ENCODE measurements at places on chromosomes 3 and 15.

DNA sequence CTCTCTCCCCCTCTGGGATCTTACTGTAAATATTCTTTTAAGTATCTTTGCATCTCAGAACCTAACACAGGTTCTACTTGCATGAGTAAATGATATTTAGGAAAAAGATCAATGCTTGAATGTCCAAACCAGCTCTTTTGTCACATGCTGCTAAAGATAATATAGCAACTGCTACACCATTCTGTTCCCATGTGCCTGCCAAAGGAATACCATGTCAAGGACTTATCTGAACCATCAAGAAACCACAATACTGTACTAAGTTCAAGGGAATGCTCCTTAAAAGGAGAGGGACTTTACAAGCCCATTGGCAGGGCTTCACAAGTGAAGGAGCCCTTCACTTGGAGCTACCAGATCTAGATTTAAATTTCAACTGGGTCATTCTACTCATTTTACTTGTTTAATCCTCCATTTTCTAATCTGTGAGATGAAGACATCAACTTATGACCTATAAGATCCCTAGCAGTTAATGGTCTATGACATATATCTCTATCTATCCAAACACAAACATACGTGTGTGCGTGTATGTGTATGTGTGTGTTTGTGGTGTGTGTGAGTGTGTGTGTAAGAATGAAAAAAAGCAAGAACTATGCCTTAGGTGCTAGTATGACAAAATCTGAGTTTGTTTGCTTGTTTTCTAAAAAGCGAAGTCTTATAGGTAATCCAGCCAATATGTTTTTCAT, 13.0 kb upstream of the SEC62 start:
- DNase-seq: no peak

GRCh38 chr3:116067326-116067725, 378.0 kb downstream of the LSAMP start:
- no peak for DNase-seq

- DNase-seq: no peak
Measured at GRCh38 chr3:16447135-16447534, 66.4 kb downstream of the RFTN1 start.

DNA sequence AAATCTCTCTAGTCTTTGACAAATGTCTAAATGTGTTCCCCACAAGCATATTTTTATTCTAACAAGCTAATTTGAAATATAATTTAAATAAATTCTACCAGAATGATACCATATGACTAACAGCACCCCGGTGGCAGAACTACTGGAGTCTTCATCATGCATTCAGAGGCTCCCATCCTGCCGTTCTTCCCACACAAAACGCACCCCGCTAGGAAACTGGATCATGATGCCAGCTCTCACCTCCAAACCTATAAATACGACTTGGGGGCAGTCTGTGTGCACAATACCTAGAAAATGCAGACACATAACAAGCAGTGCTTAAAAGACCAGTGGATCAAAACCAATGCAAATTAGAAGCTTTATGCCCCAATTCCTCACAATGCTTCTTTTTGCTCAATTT, 8.5 kb downstream of the HOMER2 start:
- no peak for DNase-seq

GRCh38 chr3:27630885-27631284, 91.2 kb downstream of the EOMES start:
- no peak for DNase-seq

GRCh38 chr15:95018888-95019545, 787.7 kb downstream of the MCTP2 start:
- no peak for DNase-seq

DNA sequence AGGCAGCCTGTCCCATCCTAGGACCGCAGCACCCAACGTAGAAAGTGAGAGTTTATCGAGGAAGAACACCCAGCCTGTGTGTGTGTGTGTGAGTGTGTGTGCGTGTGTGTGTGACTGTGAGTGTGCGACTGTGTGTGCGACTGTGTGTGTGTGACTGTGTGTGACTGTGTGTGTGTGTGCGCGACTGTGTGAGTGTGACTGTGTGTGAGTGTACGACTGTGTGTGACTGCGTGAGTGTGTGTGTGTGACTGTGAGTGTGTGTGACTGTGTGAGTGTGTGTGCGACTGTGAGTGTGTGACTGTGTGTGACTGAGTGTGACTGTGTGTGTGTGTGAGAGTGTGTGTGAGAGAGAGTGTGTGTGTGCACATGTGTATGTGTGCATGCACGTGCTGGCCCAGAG, 15.1 kb upstream of the DLL4 start:
- no peak for DNase-seq

DNA sequence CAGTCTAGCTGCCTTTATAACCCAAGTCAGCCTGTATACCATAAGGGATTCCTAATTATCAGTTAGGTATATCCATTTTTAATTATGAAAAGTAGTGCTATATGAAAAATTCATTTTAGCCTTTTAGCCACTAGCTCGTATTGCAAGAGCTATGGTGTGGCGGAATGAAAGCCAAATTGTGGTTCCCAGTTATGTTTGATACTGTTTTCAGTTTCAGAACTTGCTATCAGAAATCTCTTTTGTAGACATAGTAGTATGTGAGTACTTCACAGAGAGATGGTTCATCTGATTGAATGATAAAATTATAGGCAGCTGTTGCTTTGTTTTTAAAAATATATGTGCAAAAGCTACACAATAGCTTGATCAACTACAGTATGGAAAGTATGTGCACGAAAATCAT, 134.6 kb downstream of the SLC25A26 start:
- DNase-seq: no peak

- DNase-seq: no peak
Measured at GRCh38 chr3:88117683-88118082, 32.1 kb upstream of the C3orf38 start.

DNA sequence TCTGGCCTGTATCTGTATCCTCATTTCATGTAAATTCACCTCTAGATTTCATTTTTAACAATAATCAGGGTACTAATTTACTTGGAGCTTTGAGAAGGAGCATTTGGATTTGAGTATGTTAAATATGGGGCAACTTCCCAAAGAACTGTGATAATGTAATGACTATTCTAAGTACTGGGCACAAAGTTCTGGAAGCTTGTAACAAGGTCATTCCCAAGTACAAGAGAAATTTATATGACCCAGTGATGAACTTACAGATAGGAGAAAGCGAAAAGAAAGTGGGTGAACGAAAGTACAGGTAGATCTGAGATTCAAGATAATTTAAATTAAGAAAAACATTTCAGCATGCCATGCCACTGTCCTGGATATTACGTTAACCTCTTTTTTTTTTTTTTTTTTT, 93.8 kb downstream of the MYO5A start:
- no peak for DNase-seq

GRCh38 chr3:16150285-16150684, 24.2 kb upstream of the GALNT15 start:
- no peak for DNase-seq

DNA sequence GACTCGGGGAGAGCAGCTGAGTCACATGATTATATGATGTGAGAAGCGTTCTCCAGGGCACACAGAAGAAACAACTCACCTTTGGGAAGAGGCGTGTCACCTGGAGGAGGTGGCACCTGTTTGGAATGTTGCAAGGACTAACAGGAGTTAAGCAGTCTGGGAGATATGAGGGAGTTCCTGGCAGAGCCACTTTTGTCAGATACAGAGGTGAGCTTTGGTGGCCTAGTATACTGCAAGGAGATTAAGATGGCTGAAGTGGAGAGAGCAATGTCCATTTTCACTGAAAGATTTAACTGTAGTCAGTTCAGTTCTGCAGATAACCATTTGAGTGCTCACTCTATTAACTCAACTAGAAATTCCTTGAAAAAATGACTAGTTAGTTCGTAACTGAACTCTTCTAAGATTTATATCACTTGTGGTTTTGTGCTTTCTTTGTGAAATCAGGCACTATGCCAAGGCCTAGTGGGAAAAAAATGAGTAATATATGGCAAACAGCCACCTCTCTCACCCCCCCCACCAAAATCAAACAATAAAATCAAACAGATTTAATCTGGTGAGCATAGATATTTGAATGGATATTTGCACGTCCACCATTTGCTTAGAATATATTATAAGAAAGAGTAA, 61.3 kb downstream of the CRYBG3 start:
- DNase-seq: no peak

DNA sequence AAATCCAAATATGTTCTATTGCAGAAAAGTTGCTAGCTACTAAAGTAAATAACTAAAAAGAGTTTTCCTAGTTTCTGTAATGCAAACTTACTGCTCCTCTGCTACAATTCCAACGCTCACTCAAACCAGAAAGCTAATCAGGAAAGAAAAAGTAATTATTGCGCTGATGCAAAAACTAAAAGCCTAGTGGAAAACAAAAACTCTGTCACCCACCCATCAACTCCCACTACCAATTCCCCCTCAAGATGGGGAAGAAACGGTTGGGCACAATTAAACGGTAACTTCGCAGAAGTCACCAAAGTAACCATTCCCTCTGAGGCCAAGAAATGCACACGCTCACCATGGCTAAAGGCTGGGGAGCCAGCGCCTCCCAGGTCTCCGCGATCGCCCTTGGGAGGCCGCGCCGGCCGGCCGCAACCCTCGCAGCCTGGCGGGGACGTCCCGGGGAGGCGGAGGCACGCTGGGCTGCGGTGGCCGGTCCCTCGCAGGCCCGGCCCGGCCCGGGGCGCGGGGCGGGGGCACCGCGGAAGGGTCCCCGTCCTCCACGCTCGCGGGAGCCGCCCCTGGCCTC, 684 bp downstream of the SLTM start:
- no peak for DNase-seq

DNA sequence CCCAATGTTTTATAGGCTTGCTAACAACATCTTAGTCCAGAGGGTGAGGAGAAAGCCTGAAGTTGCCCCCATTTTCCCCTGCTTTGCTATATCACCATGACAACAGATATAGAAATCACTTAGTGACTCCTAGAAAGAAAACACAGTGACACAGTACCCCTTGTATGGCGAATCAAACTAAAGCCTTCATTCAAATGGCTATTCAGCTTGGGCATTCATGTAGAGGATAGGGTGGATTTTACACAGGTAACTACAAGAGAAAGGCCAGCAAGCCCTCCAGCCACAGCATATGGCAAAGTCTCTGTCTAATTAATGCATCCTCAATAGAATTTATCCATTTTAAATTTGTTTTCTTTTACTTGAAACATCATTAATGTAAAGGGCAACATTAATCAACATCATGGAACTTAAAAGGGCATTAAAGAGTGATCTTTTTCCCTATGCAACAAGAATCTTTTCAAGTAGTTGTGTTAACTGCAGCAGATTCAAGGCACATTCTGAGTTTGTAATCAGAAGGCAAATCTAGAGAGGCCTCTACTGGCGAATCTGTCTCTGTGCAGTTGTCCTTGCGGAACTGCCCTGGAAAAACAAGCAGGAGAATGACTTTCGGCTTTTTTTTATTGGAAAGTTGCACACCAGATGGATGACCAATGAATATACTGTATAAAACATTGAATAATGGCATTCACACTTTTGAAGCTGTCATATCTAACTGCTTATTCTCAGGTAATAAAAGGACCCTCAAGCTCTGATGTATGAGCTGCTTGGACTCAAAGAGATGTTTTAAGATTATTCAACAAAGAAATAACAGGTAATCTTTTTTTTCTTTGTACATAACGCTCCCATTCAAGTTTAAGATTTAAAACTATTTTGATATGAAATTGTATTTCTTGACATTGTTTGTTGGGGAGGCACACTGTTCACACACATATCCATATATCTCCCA, 621.7 kb upstream of the AGTR1 start:
- DNase-seq: no peak

DNA sequence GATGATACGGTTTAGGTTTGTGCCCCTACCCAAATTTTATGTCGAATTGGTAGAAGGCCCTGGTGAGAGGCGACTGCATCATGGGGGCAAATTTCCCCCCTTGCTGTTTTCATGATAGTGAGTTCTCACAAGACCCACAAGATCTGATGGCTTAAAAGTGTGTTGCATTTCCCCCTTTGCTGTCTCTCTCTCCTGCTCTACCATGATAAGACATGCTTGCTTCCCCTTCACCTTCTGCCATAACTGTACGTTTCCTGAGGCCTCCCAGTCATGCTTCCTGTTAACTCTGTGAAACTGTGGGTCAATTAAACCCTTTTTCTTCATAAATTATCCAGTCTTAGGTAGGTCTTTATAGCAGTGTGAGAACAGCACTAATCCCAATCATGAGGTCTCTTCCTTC, 381.2 kb downstream of the RSL24D1 start:
- no peak for DNase-seq

DNA sequence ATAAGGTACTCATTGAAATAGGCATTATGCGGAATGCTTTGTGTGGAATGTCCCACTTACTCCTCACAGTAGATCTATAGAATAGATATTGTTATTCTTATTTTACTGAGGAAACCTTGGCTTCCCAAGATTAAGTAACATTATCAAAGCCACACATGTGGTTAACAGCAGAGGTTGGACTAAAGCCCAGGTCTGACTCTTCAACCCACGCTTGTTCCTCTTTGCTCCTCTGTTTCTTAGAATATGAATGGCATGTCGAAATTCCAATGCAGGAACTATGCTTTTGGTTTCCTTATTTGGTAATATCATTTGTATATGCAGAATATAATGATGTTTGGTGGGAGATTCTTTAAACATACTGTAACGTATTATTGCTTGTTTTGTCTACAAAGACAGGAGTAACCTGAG, 818.8 kb upstream of the LMCD1 start:
- DNase-seq: no peak

DNA sequence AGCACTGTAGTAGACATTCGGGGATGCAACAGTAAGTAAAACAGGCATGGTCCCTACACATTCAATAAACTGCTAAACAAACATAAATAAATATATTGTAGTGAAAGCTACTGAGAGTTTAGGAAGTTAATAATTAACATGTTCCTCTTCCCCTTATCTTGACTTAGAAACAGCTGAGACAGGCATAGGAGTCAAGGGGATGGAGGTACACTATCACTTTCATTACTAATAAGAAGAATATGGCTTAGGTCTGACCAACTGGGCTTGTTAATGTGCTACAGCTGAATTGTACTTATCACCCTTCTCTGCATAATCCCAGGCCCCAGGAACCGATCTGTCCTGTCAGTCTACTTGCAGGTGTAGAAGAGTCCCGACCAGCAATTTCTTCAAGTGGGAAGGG, 116.3 kb upstream of the DAZL start:
- no peak for DNase-seq

- DNase-seq: no peak
Measured at GRCh38 chr3:80238606-80239005, 470.8 kb upstream of the ROBO1 start.

GRCh38 chr3:61691466-61691865, 130.1 kb downstream of the PTPRG start:
- no peak for DNase-seq

- DNase-seq: peak; percentile 47
Measured at GRCh38 chr15:50247819-50248655, 17.5 kb downstream of the HDC start.

DNA sequence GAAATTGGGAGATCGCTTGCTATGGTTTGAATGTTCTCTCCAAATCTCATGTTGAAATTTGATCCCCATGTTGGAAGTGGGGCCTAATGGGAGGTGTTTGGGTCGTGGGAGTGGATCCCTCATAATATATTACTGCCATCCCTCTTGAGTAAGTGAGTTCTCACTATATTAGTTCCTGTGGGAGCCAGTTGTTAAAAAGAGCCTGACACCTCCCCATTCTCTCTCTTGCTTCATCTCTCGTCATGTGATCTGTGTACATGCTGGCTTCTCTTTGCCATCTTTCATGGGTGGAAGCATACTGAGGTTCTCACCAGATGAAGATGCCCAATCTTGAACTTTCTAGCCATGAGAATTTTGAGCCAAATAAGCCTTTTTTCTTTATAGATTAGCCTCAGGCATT, 43.0 kb upstream of the IL20RB start:
- no peak for DNase-seq
